T-cell (primary cell): ENCODE measurements at places on chromosomes 4 and X. TPM values are rescaled to one million over a fixed set of nuclear protein-coding genes. Genes with fewer than 3 reads are reported as not detected.
A peak's percentile ranks its signal among the peaks of the same experiment; 100 is the strongest.

MAGEA4 gene
- not detected for total RNA-seq

COL25A1 gene
- total RNA-seq = 0.53 TPM

NLGN4X gene
- not detected for total RNA-seq

SPOCK3 gene
- not detected for total RNA-seq

MAGEH1 gene
- 18.5 TPM for total RNA-seq

DNA sequence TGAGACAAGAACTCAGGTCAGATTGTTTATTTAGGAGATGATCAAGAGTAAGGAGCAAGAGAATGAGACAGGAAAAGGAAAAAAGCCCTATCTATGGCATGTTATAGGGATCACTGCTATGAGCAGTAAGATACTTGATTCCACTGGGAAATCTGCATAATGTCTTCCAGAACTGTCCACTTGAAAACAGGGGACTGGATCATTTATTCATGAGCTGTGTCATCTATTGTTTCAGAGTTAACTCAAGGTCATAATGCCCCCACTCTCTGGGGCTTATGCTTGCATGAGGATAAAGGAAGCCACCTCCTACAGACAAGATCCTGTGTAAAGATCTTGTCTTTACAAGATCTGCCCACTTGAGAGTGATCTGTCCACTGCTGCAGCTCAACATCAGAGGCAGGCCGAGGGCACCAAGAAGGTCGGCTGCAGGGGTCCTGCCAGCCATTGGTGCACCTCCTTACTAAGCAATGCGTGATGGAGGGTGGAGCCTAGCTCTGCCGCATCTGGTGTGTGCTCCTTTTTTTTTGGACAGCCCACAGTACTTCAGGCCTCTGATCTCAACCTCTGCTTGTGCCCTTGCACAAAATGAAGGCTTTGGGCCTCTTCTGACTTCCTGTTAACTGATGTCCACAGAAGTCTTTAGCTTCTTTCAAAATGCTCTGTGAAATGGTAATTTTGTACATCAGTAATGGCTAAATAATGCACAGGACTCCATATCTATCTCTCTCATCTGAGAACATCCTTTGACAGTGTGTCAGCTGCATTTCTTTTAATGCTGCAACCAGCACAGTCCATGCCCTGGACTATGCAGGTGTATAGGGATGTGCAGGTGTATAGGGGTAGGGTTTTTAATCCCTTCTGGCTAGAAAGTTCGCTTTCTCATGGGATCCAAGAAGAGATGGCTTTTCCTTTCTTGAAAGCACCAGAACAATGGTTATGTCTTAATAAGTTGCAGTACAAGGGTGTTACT, 95.9 kb upstream of the TRPC3 start:
- no peak for DNase-seq

DNA sequence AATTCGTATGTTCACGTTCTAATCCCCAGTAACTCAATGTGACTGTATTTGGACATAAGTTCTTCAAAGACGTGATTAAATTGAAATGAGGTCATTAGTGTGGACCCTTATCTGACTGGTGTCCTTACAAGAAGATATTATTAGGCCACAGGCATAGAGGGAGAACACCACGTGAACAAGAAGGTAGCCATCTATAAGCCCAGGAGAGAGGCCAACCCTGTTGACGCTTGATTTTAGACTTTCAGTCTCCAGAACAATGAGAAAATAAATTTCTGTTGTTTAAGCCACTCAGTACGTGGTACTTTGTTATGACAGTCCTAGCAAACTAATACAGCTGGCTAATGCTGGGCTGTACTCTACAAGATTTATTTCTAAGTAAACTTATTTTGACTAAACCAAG, 1.5 kb upstream of the EIF1AX start:
- no peak for DNase-seq

- DNase-seq = no peak
Observed at GRCh38 chrX:10502961-10503360, 117.4 kb downstream of the MID1 start.

- no peak for DNase-seq
Observed at GRCh38 chr4:1830642-1831228, 25.2 kb downstream of the LETM1 start.

- peak; percentile 64 for DNase-seq
Observed at GRCh38 chrX:39855748-39856129, 242.0 kb downstream of the BCOR start.

DNA sequence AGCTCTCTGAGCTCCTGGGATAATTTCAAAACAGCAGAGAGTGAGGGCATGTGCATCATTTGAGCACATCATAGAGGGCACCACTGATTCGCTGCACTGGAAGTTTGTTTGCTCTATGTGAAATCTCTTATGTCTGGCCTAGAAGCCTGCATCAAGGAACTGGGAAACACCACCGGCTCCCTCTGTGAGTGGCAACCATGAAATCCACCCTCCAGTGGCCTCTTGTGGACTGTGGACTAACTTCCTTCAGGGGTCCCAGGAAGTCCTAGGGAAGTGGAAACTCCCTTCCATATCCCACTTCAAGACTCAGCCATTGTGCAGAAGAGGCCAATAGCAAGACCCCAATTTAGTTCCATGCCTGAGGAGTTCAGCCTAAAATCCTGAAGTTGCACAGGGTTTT, 48.0 kb upstream of the IGFBP7 start:
- no peak for DNase-seq

GRCh38 chr4:70868778-70869177, 29.1 kb upstream of the GRSF1 start:
- DNase-seq = no peak

DNA sequence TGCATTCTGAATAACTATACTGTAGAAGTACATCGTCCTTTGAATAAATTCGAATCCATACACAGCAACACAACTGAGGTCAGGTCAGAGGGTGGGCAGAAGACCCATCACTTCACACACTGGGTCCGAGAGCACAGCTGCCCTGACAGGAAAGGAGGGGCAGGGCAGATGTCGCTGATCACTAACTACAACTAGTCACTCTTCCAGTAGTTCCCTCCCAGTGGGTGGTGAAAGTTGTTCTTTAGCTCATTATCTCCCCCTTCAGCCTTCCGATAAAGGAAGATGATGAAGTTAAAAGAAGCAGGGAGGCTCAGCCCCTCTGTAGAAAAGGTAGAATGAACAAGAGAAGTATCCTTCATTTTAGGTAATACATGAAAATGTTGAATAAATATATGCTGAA, 278.9 kb downstream of the INPP4B start:
- peak; percentile 29 for DNase-seq

DNA sequence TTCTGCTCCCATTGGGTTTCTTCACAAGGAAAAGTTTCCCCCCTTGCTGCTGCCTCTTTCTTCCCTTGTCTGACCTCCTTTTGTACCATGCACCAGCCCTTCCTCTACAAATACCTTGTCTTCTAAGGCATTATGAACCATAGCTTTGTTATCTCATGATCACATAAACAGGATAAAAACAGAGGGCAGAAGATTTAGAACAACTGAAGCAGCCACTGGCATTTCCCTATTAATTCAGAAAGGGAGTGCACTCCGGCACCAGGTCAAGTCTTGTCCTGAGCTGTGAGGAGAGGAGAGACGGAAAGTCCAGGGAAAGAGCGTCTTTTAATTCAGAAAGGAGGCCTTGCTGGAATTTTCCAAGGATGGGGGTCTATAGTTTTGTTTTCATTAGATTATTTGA, 281.7 kb downstream of the RCHY1 start:
- DNase-seq = no peak

DNA sequence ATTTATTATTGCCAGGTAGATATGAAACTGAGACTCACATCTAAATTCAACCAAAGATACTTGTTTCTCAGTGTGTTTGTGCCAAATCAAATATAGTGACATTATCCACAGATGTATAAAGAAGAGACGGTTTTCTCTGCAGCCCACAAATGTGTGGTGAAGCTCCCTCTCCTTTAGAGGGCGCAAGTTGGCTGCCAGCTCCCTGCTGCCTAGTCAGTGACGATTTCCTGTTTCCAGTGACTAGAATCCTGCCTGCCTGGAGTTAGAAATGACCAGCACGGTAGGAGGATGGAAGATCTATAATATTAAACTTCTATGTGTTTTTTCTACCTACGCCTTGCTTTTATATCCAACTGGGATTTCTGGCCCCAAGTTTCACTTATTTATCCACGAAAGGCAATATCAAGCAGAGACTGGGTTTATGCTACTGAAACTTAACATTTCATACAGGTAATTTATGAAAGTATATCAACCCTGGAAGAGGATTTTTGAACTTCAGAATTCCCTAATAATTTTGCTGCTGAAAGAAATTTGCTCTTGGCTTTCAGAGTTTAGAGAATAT, 1793.7 kb upstream of the TENM3 start:
- no peak for DNase-seq

- DNase-seq = no peak
Observed at GRCh38 chrX:121365572-121366161, 318.3 kb downstream of the GLUD2 start.

- DNase-seq = no peak
Observed at GRCh38 chr4:184727430-184727829, 6.5 kb downstream of the CENPU start.

- DNase-seq = no peak
Observed at GRCh38 chr4:11230866-11231265, 197.8 kb downstream of the HS3ST1 start.
